ENCODE measurements at places on chromosomes 4 and X. TPM values are rescaled to one million over a fixed set of nuclear protein-coding genes. Genes with fewer than 3 reads are reported as not detected.

The DAPP1 gene
- total RNA-seq, result 1.1 TPM

The PNMA6F gene
- total RNA-seq, result not detected

The GUCY1A1 gene
- total RNA-seq, result 49.8 TPM

The CT47B1 gene
- not detected for total RNA-seq

The ATP10D gene
- 17.0 TPM for total RNA-seq

The SCRG1 gene
- 0.14 TPM for total RNA-seq

The KLKB1 gene
- total RNA-seq, result 1.5 TPM

The NLGN3 gene
- total RNA-seq, result 1.4 TPM

DNA sequence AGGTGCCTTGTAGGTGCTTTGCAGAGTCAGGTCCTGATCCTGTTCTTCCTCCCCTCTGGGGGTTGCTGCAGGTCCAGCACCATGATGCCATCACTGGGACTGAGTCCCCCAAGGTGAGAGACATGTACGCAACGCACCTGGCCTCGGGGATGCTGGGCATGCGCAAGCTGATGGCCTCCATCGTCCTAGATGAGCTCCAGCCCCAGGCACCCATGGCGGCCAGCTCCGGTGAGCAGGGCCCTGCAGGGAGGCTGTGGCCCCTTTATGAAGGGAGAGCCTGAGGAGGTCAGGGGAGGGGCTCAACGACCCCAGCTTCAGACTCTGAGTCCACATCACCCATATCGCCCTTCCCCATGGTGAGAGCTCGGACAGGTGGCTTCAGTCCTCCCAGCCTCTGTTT lies 23.1 kb downstream of the MAN2B2 start:
- DNase-seq, result no peak

DNA sequence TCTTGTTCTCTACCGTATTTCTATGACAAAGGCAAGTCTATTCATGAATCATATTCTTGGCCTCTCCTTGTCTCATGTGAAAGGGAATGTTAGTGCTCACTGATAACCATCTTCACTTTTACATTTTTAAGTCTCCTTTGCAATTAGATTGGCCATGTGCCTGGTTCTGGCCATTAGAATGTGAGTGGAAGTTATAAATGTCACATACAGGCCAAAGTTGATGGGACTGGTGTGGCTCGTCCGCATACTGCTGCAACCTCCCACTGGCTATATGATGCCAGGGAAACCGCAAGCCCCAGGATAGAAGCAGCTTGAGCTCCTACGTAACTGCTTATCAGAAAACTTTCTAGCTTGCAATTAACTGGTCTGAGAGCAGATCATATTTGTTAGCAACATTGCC lies 86.1 kb downstream of the MAGEC1 start:
- DNase-seq, result peak; percentile 3

DNA sequence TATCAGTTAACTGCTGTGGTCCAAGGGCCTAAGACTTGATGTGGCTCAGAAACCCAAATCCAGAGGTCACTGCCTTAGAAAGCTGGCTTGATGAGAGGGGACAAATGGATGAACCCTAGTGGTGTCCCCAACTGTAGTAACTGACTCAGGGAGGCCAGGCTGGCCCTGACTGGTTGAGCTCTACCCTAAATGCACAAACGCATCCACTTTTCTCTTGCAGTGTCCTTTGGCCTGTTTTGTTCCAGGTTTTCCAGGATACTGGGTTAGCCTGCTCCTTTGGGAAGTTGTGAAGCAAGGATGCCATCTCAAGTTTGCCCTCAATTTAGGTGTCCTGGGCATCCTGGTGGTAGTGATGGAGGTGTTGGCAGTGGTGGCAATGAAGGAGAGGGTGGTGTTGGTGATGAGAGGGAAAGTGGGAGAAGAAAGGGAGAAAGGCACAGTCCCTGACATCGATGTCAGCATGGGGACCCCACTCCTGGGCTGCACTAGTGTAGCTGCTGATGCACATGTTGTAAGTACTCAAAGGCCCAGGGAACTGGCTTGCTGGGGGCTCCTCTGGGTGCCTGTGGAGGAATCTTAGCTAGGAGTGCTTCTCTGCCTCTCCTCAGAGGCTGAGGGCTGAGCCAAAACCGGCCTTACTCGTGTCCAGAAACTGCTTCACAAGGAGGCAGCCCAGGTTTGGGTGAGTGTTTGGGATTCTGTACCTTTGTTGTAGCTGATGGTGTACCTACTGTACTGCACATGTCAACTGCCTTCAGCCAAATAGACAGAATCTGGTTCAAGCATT lies 2.9 kb upstream of the HAND2 start:
- no peak for DNase-seq

DNA sequence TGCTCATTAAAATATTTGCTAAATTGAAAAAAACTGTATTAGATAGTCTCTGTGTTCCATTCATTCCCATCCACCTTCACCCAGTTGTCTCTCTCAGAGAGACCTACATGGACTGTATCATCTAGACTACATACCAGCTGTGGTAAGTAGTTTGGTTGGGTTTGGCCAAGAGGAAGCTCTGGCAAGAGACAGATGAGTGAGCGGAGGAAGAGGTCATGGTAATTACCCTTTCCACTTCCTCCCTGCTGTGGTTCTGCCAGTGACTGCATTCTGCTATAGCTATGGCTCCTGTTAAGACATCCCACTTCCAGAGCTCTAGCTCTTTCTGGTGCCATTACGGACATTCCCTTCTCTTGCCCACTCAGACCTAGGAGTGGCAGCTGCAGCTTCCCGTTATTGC lies 239.0 kb upstream of the MID1 start:
- no peak for DNase-seq

DNA sequence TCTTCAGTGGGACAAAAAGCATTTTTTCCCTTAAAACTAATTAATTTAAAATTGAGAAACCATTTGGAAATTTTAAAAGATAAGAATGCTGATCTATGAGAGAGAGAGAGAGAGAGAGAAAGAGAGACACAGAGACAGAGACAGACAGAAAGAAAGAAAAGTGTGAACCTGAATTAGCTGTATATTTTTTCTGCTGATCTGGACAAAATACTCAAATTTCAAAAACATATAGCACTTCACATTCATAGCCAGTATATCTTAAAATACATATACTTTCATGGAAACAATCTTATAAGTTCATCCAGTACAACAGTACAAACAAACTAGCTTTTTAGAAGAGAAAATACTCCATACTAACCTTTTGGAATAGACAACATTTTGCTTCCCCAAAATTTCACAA lies 18.4 kb downstream of the ENOX2 start:
- DNase-seq, result no peak

DNA sequence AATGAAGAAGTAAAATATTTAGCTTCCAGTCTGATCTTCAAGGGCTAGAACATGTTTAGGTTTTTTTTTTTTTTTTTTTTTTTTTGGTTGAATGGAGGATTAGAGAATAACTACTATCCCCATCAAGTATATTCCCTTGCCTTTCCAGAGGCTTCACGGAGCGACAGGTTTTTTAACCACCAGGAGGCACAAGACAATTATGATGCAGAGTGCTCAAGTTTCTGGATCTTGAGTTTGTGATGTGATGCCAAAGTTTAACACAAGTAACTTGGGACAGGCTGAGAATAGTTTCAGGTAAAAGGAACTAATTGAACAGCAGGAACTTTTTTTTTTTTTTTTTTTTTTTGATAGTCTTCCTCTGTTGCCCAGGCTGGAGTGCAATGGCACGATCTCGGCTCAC lies 30.3 kb downstream of the CCNI start:
- DNase-seq, result no peak

GRCh38 chrX:139495324-139495723 lies 35.2 kb upstream of the F9 start:
- DNase-seq, result no peak

GRCh38 chr4:11970754-11971153 lies 542.1 kb upstream of the HS3ST1 start:
- no peak for DNase-seq

DNA sequence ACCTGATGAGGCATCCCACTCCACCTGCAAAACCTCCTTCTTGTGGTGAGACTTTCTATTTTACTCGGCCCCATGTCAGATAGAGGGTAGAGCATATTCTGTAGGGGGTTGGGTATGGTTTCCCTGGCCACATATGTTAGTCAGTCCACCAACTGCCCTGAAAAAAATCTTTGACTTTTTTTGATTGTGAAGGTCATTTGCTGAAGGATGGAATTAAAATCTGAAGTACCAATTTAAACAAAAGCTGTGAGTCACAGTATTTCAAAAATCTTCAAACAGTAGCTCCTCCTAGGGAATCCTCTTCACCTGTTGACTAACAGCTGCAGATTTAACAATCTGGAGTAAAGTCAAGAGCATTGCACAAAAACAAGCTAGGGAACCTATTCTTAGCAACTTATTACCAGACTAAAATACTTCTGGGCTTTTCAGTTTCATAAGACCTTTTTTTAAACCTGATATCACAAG lies 8.0 kb upstream of the CCDC110 start:
- no peak for DNase-seq

GRCh38 chr4:165971933-165972332 lies 98.9 kb downstream of the TLL1 start:
- no peak for DNase-seq

- no peak for DNase-seq
Observed at GRCh38 chrX:73965833-73966232, 338.1 kb upstream of the ZCCHC13 start.

GRCh38 chrX:119693040-119693995 lies at the start of gene SEPTIN6:
TSS of gene SEPTIN6 (minus strand) at chrX:119693168. CDS start at chrX:119693105, 63 bp downstream.
- peak; percentile 40 for DNase-seq

GRCh38 chrX:5236096-5236495 lies 992.6 kb downstream of the NLGN4X start:
- no peak for DNase-seq

DNA sequence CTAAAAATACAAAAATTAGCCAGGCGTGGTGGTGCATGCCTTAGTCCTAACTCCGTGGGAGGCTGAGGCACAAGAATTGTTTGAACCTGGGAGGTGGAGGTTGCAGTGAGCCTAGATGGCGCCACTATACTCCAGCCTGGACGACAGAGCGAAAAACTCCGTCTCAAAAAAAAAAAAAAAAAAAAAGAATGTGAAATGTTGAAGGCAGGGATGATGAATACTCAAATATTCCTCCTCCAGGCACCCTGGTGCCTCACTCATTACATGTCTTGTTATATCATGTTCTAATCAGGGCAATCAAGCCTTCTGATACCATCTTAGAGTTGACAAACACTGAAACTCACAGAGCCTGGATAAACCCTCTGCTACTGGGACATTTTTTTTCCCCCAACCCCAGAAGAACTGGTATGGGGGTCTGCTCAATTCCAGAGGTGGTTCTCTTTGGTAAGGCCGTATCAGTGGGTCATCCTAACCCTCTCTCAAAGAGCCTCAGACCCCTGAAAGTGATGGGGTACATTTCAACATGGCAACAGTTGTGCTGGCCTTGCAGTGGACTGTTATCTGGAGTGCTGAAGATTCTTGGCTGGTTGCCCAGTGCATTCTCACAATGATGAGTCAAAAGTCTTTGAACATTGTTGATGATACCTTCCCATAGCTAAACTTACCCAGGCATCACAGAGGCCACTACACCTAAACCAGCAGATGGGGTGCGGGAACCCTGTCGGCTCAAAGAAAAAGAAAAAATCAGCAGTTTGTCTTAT lies 2.4 kb upstream of the SH3KBP1 start:
- DNase-seq, result no peak

DNA sequence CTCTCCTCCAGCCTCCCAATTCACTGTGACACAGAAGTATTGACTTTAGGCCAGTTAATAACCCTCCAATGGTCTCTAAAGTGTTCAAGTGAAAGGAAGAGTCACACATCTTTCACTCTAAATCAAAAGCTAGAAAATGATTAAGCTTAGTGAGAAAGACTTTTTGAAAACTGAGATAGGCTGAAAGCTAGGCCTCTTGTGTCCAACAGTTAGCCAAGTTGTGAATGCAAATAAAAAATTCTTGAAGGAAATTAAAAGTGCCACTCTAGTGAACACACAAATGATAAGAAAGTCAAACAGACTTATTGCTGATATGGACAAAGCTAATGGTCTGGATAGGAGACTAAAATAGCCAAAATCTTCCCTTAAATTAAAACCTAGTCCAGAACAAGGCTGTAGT lies 687.2 kb downstream of the TRIML1 start:
- no peak for DNase-seq

DNA sequence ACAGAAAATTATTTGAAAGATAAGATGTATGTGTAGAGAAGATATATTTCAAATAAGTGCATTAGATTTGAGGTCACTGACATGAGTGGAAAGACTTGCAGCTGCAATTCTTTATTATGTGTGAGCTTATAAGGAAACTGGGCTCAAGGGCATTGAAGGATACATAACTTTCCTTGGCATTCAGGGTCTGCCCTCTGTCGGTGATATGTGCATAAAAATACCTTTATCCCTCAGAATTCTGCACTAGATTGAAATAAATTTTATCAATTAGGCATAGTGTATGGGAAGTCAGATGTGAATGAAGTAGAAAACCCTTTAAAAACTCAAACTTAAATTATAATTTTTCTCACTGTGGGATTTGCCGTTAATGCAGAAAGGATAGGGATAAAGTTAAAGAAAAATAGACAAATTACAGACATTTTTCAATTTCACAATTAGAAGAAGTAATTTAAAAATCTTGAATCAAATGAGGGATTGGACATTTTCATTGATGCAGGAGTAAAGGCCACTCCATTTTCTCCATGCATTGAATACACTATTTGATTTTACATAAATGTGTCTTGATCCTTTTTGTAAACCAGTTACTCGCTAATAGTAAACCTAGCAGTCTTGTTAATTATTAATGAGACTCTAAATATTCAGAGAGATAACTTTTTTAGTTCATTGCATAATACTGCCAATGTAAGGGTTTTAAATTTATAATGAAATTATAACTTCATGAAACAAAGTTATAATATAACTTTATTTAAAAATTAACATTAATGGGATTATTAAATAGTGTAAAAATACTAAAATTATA lies 21.0 kb upstream of the ETNPPL start:
- DNase-seq, result no peak

- DNase-seq, result no peak
Observed at GRCh38 chr4:130288576-130288975, 1192.6 kb downstream of the C4orf33 start.

DNA sequence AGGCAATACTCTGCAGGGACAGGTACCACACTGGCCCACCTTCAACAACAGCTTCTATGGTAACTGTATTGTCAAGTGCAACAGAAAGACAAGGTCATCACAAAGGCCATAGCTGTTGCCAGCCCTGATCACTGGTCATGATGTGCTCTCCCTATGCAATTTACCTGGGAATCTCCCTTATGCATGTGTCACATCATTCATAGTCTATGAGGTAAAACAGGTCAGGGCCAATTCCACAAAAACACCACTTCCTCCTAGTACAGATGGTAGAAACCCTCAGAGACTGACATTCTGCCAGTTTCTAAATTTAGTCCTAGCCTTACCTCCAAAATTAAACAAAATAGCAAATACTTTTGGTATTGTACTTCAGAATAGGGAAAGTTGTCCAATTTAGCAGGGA lies 132.8 kb downstream of the MGST2 start:
- no peak for DNase-seq

DNA sequence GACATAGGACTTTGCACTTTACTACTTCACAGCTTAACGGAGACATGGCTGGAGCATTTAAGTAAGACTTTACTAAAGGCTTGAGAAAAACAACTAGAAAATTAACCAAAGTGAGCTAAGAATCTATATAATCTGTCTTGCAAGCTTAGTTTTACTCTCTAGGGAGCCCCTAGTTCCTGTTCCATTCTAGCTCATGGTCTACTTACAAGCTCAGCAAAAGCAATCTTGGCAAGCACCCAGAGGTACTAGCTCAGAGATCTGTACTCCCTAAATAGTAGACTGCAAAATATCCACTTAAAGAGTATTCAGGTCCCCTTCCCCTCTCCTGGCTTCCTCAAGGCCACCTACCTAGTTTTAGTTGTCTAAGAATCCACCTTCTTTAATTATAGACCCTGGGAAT lies 469.0 kb downstream of the IDS start:
- DNase-seq, result no peak

GRCh38 chrX:67953658-67954057 lies 409.8 kb downstream of the AR start:
- no peak for DNase-seq

- DNase-seq, result no peak
Observed at GRCh38 chr4:133147921-133148689, 989 bp upstream of the PCDH10 start.

Data from prostate gland (tissue), 2 donors.